ENCODE measurements at places on chromosomes 16 and 17.
A peak's percentile ranks its signal among the peaks of the same experiment; 100 is the strongest.

DNA sequence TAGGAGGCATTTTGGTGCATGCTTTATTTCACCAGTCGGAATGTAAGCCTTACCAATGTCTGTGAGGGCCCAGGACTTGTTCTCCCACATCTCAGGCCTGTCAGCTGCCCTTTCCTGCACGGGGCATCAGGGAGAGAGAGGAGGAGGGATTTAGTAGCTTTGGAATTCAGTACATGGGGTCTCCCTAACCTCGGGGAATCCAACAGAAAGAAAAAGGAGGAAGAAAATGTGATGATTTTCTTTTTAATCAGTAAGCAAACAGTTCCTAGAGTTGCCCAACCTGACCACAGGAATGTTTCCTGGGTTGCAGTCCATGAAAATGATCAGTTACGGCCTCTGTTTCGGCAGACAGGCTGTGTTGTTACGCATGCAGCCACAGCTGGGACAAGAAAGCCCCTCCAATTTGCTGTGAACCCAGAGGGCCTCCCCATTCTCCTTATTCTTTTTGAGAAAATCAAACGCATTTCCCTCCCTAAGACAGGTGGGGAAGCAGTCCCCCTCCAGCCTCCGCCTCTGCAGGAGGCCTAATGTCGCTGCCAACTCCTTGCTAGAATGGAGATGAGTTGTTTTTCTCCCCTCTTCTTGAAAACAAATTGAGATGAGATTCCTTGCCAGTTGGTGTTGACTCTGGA lies 53.1 kb upstream of the TANGO6 start:
- no peak for DNase-seq

DNA sequence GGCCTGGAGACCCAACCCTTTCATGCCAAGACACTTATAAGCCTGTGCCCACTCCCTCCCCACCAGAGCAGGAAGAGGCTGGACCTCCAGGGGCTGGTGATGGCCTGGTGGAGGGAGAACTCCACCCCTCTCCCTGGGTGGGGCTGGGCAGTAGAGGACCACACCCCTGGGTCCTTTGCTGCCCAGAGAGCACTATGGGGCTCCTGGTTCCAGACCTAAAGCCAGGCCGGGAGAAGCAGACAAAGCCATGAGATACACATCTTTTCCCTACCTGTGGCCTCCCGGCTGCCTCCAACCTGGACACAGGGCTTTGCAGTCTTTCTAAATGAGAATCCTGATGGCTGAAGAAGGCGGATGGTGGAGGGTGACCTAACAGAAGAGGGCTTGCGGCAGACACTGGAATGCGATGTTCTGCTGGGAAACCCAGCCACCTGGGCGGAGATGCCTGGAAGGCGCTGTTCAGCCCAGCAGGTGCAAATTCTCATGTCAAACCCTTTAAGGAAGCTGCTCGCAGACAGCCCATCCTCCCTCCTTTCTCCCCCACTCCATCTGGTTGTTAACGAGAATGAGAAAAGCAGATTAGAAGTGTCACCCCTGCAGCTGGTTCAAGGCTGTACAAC lies 43.9 kb upstream of the KIFC3 start:
- no peak for DNase-seq

DNA sequence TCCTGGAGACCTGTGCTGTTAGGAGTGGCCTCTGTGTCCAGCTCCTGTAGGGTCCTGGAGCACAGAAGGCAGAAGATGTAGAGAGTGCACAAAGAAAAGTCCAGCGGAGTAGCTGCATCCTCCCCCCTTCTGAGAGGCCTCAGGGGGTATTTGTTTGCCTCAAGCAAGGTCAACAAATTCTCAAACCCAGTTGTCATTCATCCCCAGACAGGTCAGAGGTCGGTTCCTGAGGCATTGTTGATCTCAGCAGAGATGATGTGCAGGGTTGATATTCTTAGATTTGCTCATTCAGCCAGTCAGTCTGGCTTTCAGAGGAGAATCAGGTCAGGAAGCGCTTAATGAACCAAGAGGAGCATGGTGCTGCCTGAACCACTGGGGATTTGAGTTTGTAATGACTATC lies 8.3 kb upstream of the RBFOX1 start:
- no peak for DNase-seq

GRCh38 chr16:27951489-27952120 lies 111.9 kb downstream of the GSG1L start:
- no peak for DNase-seq

DNA sequence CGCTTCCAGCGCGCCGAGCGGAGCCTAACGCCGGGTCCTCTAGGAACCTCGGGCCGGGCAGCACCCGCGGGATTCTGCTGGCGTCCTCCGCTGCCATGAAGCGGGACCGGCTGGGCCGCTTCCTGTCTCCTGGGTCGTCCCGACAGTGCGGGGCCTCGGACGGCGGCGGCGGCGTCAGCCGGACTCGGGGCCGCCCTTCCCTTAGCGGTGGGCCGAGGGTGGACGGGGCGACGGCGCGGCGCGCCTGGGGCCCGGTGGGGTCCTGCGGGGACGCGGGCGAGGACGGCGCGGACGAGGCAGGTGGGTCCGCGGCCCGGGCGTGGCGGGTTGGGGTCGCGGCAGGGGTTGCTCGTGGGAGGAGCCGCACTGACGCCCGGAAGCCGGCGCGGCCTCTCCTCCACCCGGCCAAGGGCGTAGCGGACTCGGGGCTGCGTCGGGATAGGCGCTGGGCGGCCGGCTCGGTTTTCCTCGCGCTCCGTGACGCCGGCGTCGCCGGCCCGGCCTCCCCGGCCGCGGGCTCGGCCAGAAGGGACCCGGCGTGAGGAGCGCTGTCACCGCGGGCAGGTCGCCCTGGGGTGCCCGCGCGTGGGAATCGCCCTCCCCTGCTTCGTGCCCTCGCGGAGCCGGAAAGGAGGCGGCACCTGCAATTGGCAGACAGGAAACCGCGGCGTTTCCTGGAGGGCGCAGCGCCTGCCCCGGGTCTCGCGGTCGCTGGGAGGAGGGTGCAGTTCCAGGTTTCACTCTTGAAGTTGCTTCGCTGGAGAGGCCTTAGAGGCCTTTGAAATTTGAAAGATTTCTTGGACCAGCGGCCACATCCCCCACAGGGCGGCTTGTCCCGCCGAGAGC lies 432 bp downstream of the ZNF276 start:
- DNase-seq = peak; percentile 78

DNA sequence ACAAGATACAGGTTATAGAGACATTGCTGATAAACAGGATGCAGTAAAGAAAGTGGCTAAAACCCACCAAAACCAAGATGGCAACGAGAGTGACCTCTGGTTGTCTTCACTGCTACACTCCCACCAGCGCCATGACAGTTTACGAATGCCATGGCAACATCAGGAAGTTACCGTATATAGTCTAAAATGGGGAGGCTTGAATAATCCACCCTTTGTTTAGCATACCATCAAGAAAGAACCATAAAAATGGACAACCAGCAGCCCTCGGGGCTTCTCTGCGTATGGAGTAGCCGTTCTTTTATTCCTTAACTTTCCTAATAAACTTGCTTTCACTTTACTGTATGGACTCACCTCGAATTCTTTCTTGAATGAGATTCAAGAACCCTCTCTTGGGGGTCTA lies 21.7 kb upstream of the CDH13 start:
- no peak for DNase-seq

DNA sequence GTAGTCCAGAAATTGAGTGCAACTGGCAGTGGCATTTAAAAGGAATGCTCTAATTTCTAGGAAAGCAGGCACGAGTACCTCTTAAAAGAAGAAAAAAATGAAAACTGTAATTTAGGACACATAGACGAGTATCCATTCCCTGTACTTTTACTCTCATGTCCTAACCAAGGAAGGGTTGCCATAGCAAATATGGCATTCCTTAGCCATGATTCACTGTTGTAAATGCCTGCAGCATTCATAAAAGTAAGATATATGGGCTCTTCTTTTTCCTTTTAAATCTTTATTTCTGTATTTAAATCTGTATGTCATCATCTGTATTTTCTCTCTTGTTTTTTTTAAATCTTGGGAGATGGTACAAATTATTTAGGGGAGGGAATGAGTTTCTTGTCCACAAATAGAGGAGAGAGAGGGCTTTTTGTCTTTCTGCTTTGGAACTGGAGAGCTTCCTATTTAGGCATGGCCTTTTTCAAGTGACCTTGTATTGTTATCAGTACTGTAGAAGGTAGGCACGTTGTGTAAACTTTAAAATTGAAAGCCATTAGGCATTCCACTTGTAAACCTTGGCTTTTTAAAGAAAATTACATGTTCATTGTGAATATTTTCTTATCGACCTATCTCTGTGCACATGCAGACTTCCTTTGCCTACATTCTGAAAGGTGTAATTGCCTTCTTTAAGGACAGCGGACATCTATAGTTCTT lies 50.0 kb downstream of the TENT4B start:
- DNase-seq = no peak

DNA sequence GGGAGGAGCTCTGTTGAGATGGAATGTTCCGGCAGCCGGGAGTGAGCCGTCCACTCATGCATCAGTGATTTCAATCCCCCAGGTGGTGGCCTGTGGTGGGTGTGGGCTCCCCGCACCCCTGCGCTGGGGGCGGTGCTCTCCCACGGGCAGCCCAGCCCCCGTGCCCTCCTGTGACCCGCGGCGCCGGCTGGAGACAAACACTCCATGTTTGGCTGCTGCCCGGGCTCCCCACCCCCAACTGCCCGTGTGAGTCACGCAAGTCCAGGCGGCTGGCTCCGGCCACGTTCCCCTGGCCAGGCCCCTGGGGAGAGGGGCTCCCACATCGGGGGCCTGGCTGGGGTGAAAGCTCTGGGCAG lies 29.4 kb downstream of the CACNA1H start:
- no peak for DNase-seq

DNA sequence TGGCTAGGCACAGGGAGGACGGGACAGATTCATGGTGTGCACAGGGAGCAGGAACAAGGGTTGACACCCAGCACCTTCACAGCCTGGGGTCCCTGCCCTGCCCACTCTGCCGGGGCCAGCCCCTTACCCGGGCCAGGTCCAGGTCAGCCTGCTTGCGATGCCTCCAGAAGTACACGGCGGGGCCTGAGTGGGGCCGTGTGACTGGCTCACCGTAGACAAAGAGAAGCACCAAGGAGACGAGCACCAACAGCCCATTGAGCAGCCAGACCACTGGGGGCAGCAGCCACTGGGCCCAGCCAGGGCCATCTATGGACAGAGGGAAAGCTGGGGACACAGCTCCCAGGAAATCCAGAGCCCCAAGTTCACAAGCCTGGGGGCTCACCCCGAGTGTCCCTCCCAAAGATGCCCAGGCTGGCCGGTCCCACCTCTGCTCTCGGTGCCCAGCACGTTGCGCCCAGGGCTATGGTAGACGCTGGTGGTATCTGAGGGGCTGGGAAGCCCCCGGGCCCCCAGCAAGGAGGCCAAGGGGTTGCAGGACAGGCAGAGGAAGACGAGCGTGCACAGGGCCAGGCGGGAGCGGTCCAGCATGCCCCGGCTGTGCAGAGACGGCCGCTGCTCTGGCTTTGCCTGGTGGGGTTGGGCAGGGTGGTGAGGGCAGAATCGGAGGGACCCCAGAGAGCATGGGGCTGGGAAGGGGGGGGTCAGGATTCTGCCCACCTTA lies 19.8 kb downstream of the SREBF1 start:
- DNase-seq = no peak

DNA sequence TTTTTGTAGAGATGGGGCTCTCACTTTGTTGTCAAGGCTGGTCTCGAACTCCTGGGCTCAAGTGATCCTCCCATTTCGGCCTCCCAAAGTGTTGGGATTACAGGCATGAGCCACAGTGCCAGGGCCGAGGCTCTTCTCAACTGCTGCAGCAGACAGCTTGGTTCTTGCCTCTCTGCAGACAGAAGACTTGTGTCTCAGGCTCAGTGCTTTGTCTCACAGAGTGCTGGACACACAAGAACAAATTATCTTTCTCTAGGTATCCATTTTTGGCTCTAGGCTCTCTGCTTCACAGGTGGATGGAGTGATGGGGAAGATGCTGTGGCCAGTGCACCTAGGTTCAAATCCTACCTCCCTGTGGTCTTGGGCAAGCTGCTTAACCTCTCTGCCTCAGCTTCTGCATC lies 80.8 kb upstream of the RNU2-1 start:
- DNase-seq = no peak

GRCh38 chr16:82226327-82226726 lies 56.3 kb upstream of the MPHOSPH6 start:
- no peak for DNase-seq

GRCh38 chr16:64240586-64240985 lies 881.3 kb downstream of the CDH11 start:
- DNase-seq = no peak

- DNase-seq = no peak
Observed at GRCh38 chr17:80424261-80424660, 9.3 kb downstream of the ENDOV start.

DNA sequence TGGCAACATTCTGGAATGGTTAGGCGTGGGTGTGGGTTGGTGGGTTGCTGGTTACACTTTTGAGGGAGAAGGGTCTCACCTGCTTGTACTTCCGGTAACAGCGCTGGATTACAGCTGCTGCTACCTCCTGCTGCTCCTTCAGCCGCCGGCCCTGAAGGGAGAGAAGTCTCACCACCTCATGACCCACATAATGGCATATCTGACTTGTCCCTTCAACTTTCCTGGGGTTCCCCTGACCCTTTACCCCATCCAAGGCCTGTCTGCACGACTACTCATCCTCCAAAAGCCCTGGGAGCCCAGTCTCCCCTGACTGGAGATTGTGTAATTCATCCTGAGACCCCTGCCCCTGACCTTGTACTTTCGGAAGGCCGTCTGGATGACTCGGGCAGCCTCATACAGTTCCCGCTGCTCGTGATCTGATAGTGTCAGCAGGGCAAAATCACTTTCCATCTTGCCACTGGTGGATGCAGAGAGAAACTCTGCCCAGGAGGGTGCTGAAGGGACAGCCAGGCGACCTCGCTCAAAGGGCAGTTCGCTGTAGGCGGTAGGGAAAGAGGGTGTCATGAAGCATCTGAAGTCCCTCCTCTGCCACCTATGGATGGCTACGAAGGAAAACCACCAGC lies 2.0 kb upstream of the SPAG7 start:
- DNase-seq = no peak

DNA sequence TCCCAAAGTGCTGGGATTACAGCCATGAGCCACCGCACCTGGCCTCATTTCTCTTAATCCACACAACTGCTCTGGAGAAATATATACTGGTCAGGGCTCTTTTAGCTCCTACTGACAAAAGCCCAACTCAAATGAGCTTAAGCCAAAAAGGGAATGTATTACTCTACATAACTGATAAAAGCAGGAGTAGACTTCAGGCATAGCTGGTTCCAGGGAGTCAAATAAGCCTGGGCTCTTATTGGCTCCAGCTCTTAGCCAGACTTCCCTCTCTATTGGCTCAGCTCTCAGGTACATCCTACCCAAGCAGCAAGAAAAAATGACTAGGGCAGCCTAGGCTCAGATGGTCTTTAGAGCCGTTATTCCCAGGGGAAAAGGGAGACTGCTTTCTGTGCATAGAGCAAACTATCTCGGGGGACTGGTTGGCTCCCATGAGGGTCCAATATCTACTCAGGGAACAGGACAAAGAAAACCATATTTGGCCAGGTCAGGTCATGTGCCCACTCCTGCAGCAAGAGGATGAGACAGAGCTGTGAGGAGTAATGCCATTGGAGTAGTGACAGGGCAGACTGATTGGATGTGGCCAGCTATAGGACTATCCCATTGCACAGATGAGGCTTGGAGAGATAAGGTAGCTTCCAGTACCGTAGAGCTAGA lies 21.2 kb downstream of the TBX2 start:
- DNase-seq = no peak

- DNase-seq = no peak
Observed at GRCh38 chr17:83186751-83187421, 107.5 kb downstream of the METRNL start.

All from stimulated activated CD8-positive, alpha-beta memory T cell treated with anti-CD3 and anti-CD28 coated beads, Interleukin-15, amount 100 ng/mL, for 4 hours (primary cell).